ENCODE measurements at places on chromosomes 6 and 20.

DNA sequence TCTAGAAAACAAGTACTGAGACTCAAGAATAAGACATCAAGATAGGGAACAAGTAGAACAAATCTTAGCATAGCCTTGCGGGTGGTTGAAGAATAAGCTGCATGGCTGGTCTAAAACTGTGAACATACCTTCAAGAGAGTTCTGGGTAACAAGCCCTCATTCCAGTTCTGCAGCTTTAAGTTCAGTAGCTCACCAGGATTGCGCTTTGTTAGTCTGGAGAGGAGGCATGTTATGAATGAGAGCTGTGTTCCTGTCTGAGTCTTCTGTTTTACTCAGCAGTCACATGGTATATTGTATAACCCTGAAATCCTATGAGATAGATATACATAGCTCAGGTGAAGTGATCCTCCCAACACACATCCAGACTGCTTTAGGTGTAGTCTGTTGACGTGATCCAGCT lies 406.6 kb upstream of the IRAK1BP1 start:
- no peak for DNase-seq

DNA sequence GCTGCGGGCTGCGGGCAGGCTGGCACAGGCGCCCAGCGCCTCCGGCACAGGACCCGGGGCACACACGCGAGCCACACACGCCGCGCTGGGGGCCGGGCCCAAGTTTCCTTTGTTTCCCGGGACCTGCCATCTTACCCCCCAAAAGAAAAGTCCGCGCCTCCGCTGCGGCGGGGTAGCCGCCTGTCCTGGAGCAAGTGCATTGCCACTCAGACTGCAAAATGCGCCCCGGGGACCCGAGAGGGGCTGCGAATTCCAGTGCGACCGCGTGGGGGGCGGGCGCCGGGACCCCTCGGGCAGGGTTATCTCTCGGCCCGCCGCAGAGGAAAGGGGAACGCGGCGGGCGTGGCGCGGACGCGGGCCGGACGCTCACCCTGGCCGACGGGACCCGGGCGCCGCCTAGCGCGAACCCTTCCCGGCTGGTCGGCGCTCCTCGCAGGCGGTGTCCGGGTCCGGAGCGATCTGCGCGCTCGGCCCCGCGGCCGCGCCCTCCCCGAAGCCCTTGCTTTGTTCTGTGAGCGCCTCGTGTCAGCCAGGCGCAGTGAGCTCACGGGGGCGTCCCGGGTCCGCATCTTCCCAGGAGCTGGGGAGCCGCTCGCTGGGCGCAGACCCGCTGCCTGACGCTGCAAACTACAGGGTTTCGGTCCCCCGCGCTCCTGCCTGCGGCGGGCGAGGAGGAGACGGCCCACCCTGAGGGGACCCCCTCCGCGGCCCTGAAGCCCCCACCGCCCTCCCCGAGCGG lies 639 bp upstream of the CD24 start:
- DNase-seq, result no peak

GRCh38 chr6:37818536-37819176 lies 871 bp upstream of the ZFAND3 start:
- peak; percentile 93 for DNase-seq

DNA sequence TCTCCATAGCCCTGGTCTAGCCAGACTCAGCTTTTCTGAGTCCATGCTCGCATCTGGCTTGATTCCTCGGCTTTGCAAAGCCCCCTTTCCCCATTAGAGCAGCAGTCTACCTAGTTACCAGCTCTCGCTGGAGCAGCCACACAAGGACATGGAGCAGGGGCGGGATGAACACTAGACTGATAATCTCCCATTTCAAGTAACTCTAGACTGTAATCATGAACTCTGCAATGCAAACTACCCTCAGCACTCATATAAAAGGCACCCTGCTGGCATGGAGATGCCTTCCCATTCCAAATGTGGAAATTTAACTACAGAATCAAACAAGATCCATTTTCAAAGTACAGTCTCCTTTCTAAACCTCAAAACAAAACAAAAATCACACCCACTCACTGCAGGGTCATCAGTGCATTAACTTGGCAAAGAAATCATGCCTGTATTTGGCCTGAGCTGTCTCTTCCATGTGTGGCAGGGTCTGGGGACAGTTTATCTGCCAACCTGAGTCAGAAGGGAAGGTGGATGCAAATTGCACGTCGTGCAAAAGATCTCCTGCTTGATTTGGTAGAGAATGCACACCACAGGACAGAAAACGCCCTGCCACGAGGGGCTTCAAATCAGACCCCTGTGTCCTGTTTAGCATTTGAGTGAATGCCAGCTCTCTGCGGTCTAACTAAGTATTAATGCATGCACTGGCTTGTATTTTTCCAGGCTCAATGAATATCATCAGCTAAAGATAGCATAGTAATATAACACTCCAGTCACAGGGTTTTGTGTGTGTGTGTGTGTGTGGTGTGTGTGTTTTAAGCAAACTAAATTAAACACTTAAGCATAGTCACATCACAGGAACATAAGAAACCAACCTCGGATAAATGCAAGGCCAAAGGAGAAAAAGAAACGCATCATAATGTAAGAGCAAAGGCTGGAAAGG lies 85.3 kb downstream of the MYLK4 start:
- peak; percentile 48 for DNase-seq

DNA sequence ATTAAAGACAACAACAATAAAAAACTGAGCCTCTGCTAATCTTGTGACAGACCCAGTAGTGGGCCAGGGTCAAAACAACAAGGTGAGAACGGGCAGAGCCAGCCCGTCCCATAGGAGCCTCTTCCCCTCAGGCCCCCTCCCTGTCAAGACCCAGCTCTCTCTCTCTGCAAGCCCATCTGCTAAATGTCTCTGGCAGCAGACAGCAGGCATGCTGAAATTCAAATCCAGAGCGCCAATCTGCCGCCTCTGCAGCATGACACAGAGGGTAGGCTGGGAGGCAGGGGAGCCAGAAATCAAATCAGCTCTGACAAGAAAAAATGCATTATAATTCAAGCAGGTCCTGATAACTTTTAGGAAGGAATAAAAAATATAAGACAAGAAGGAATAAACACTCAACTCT lies 26.3 kb downstream of the METTL24 start:
- peak; percentile 77 for DNase-seq

- no peak for DNase-seq
Observed at GRCh38 chr20:11041396-11041795, 367.6 kb upstream of the JAG1 start.

- no peak for DNase-seq
Observed at GRCh38 chr6:74964871-74965441, 240.9 kb downstream of the COL12A1 start.

- DNase-seq, result no peak
Observed at GRCh38 chr6:38460186-38460585, 179.5 kb downstream of the BTBD9 start.

GRCh38 chr20:11551479-11551878 lies 366.2 kb upstream of the BTBD3 start:
- DNase-seq, result no peak

DNA sequence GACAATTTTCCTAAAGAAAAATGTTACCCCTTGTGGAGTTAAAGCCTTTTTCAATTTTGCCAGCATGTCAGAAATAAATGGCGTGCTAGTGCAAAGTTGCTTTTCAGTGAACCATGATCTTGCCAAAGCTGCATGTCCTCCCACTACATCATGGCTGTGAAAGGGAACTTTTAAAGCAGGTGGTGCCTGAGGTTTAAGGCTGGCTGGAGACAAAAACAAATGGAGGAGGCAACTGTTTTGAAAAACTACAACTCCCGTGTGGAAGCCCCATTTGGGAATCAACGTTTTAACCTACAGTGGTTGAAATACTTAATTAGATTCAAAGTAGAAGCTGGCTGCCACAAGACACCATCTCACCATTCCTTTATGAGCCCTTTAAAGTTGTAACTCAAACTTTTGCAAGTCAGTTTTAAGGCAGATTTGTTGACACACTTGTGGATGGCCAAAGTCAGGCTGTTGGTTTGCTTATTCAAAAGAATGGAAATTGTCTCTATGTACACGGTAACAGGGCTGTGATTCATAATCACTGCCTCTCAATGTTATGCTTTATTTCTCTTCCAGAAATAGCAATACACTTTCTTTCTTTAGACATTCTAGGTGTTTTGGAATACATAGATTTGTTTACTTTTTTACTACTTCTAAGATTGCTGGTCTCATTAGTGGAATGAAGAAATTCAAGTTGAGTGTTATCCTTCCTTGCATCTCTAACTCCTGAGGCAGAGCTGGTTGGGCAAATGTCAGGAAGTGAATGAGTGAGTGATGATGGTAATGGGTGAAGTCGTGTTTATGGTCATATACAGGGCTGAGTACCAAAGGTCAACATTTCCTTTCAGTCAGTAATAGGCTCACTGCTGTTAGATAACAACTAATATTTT lies 196.4 kb upstream of the GMDS start:
- DNase-seq, result no peak

DNA sequence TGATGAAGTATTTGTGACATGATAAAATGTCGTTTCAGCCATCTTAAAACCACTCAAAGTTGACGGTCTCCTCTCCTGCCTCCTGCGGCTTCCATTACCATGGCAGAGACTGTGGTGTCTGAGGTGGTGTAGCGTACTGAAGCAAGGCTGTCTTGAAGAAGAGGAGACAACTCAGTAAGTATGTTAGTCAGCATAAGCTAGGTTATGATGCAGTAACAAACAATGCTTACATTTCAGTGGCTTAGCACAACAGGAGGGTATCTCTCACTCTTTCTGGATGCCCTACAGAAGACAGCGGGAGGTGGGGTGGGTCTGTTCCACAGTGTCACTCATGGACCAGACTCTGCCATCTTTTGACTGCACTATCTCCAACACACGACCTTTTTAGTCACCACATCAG lies 174.7 kb upstream of the AHI1 start:
- no peak for DNase-seq

- DNase-seq, result no peak
Observed at GRCh38 chr6:130708338-130708737, 118.9 kb upstream of the SMLR1 start.

DNA sequence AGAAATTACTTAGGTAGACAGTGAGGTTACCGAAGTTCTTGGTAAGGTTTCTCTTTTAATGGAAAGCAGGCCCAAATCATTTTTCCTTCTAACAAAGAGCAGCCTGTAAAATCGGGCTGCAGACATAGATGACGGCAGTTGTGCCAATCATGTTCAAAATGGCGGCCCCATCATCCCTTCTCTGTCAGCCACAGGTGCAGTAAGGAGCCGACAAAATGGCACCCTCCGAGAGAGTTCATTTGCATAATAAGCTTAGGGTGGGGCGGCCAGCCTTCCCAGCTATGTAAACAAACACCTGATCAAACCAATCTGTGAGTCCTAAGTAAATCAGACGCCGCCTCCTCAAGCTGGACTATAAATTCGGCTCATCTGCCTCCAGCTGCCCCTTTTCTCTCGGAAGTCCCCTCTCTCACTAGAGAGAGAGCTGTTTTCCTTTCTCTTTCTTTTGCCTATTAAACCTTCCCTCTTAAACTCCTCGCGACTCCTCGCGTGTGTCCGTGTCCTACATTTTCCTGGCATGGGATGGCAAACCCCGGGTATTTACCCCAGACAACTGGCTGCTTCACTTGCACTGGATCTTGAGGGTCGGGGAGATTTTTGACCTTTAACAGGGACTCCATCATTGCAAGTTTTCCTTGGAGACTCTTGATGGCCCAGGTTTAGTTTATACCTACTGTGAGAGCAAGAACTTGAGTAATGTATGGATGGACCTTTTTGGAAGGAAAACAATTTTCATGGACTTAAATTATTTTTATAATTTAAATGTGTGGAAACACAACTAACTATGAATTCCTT lies 8.9 kb upstream of the DDR1 start:
- DNase-seq, result peak; percentile 82

- no peak for DNase-seq
Observed at GRCh38 chr20:4578375-4578774, 143.3 kb upstream of the PRND start.

DNA sequence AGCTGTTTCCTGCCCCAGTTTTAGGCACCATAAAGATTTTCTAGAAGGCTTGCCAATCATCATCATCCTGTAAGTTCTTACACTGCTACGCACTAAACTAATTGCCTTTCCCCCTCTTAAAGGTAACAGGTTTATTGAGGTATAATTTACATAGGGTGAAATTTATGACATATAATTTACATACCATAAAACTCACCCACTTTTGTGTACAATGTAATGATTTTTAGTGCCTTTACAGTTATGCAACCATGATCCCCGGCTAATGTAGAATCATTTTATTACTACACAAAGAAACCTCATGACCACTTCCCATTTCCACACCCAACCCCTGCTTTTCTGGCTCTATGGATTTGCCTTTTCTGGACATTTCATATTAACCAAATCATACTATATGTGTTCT lies 21.1 kb downstream of the GCNT2 start:
- no peak for DNase-seq

DNA sequence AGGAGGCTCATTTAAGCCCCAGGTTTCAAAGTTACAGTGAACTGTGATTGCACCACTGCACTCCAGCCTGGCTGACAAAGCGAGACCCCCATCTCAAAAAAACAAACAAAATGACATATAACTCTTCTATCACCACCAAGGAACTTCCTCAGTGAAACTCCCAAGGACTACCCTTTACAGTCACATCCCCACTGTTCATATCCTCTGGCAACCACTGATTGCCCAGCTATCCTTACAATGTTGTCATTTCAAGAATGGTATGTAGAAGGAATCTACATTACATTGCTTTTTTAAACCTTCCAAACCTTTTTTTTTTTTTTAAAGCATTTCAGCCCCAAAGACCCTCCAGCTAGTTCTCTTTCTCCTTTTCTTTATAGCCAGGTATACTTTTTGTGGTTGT lies 123.1 kb upstream of the CARMIL1 start:
- no peak for DNase-seq

DNA sequence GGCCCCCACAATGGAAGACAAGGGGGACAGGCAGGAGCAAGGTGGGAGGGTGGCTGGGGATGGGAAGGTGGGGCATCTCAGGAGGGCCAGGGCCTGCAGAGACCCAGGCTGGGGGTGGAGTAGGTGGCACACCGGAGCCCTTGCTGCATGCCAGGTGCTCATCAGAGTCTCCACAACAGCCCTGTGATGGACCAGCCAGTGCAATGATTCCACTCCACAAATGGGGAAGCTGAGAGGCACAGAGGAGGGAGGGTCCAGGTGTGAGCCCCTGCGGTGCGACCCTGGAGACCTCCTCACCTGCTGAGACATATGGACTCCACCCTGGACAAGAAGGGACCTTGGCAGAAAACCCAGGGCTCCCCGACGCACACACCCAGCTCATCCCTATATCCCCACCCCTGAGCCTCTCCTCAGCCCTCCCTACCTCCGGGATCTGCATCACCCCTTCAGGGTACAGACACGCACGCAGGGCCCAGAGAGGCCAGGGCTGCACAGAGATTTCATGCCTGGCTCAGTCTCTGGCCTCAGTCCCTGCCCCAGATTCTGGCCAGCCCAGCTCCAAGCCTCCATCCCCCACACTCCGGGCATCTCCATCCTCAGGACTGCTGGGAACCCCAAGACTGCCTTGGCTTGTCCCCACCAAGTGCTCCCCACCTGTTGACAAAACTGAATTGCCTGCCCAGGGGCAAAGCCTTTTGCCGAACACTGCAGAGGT lies 7.1 kb upstream of the GRM4 start:
- no peak for DNase-seq

DNA sequence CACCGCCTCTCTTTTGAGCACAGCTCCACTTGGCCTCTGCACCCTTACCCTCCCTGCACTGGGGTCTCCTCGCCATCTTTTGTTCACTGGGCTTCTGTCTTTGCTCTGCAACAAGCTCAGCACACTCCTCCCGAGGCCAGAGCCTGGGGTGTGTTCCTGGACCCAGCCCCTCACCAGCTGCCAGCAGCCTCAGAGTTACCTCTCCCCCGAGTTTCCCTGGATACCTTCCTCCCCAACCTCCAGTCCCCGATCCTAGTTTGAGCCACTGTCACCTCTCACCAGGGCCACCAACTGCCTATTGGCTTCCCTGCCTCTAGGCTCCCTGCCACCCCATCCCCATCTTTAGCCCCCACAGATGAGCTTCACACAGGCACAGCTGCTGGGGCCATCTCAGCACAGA lies 12.3 kb downstream of the CYP21A2 start:
- DNase-seq, result no peak

GRCh38 chr6:169619650-169620049 lies 82.2 kb downstream of the WDR27 start:
- DNase-seq, result no peak

All from DMS 273 treated with DMSO at 0.1 percent for 48 hours (cell line).